ENCODE measurements at places on chromosomes 13 and 19.
A peak's percentile ranks its signal among the peaks of the same experiment; 100 is the strongest.

- no peak for DNase-seq
Measured at GRCh38 chr13:30477346-30478195, 11.8 kb upstream of the HMGB1 start.

- no peak for DNase-seq
Measured at GRCh38 chr13:94123557-94123956, 355.9 kb downstream of the DCT start.

DNA sequence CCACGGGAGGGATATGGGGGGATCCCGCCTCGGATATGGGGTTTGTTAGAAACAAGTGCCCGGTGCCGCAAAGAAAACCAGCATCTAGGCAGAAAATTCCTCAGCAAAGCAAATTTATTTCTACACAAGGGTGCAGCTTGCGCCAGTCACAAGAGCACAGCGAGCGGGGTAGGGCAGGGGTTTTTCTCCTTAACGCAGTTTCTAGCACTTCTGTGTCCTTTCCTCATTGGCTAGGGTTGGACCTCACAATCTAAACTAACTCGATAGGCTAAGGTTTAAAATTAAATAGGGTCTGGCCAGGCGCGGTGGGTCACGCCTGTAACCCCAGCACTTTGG lies 595 bp downstream of the ZNF440 start:
- DNase-seq: peak; percentile 14

DNA sequence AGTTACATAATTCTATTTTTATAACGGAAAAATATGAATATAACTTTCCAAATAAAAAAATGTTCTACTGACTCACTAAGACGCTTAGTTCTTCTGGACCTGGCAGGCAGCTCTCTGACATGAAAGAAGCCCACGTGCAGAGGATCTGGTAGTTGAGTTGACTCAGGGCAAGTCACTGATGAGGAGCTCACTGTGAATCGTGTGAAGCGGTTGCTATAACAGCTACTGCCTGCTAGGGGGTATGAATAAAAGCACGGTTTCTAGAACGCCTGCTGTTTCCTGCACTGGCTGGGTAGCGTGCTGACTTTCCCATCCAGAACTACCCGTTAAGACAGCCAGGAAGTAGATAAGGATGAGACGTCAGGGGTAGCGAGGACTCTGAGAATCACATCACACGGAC lies 54.7 kb upstream of the WASF3 start:
- DNase-seq: peak; percentile 86

DNA sequence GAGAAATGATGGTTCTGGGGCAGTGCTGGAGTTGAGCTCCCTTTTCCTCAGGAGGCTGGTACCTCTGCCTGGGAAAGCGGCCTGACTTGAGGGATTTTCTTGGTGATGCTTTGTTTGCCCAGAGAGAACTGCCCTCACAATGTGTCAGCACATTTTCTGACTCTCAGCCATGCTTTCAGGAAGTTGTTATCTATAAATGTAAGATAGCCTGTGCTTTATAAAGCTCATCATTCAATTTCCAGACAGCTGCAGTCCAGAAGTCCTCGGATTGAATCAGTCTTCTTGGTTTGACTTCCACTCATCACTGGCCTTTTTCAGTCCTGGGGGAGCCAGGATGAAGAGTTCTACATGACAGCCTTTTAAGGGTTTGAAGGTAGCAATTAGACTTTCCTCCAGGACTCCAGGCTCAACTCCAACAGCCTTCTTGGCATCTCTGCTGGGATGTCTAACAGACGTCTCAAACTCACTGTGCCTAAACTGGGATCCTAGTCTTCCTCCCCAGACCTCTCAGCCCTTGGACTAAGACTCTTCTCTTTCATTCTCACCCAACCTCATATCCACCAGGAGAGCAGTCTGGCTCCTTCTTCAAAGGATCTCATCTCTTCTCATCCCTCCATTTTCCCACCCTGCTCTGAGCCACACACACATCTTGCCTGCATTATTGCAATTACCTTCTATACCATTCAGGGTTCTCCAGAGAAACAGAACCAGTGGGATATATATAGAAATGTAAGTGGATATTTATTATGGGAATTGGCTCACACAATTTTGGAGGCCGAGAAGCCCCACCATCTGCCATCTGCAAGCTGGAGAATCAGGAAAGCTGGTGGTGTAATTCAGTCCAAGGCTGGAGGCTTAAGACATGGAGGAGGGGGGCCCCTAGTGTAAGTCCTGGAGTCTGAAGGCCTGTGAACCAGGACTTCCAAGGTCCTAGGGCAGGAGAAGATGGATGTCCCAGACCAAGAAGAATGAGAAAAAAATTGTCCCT lies 13.1 kb downstream of the ERICH6B start:
- DNase-seq: no peak

DNA sequence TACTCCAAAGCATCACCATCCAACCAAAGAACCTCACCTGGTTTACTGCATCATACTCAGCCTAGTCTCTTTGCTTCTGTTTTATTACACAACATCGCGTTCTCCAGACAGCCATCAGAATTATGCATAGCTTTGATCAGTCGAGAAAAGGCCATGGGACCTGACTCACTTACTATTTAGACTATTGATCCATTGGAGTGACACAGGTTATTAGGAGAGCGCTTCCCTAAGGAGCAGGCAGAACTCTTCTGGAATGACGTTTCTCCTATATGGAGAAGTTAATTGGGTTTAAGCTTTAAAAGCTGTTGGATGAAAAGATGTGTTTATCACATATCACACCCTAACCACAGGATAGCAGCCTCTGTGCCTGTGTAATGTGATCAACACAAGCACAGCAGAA lies 649.1 kb upstream of the SLC10A2 start:
- DNase-seq: no peak

GRCh38 chr13:21894091-21894490 lies 223.2 kb downstream of the FGF9 start:
- no peak for DNase-seq

DNA sequence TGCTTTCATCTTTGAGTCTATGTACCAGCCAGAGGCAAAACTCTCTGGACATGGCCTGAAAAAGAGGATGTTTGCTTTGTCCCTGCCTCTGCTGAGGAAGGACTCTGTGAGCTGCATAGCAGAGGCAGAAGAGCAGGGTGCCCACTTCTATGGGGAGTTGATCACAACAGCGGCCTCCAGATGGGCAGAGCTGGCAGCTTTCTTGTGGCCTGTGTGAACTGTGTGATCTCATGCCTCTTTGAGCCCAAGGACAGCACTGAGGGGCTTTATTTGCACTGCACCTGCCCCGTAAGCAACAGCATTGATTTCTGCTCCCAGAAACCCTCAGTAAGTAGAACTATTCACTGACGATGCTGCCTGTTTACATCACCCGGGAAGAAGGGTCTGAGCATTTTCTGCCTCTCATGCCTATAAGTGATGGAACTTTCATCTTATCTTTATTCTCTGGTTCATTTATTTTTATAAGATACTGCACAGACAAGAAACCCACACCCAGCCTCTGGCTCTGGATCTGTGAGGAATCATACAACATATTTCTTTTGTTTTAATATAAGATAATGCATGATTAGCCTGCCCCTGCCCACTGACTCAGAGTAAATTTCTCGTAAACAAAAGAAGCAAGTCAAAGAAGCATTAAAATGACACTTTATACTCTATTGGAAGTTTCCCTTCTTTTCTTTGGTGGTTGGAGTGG lies 244.2 kb upstream of the SOX21 start:
- no peak for DNase-seq

- DNase-seq: peak; percentile 68
Measured at GRCh38 chr19:1811472-1811894, 593 bp downstream of the ATP8B3 start.

DNA sequence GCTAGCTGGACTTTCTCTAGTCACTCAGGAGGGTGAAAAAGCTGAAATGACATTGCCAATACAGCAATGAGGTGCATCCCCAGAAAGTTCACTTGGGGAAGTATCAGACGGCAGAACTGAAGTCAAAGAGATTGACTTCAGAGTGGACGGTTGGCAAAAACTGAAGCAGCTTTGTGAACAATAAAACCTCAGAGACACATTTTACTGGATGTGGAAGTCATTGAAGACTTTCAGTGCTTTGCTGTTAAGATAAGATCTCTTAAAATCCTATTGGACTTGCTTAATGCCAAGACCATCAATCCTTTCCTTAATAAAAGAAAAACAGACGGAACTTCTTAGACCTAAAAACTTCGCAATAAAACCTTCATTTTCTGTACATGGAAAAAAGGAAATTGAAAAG lies 103.7 kb downstream of the ABCC4 start:
- DNase-seq: no peak

- DNase-seq: no peak
Measured at GRCh38 chr19:38850436-38850975, 720 bp upstream of the HNRNPL start.

- DNase-seq: no peak
Measured at GRCh38 chr19:49772850-49773432, 6.1 kb downstream of the AP2A1 start.

GRCh38 chr19:40592170-40592569 lies 9.0 kb upstream of the LTBP4 start:
- peak; percentile 71 for DNase-seq

DNA sequence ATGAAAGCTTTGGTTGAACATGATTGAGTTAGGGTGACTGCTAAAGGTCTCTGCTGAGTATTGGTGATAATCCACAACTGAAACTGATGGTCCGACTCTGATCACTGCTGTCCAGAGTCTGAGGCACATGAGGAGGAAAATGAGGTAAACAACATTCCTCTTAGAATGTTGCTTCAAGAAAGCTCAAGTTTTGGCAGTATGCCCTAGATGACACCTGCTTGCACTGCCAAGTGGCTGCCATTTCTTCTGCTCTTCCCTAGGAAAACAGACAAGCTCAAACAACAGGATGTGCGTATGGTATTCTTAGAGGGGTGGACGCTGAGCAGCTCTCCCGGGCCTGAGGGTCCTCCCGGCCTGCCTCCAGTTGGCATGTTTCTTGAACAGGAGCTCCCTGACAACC lies 15.2 kb upstream of the MTIF3 start:
- DNase-seq: no peak

DNA sequence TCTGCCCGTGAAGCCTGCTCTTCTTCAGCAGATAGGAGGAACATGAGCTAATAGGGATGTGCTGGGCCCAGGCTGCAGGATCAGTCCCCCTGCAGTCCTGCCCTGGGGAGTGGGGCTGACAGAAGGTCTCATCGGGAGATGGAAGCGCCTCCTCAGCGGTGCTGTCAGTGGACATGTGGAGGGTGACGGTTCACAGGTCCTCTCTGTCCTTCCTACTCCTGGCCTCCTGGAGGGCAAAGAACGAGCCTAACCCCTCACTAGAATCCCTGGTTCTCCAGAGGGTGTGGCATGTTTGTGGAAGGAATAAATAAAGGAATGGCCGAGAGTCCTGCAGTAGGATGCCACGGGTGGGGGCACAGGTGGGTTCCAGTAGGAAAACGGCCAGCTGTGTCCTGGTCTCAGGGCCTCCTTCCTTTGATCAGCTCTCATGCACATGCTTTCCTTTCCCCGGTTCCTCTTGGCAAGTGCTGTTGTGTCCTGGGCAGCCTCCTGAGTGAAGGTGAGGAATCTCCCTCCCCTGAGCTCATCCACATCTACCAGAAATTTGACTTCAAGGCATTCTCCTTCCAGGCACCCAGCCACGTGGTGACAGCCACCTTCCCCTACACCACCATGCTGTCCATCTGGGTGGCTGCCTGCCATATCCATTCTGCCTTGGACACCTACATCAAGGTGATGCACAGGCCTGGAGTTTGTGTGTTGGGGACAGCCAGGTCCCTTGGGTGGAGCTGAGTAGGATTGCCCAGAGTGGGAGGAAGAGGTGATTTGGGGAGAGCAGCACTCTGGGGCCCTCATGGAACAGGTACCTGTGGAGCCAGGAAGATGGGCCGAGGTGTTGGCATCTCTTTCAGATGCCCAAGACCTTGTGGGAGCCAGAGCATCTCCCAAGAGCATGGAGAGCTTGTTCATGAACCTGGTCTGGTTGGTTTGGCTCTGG lies 28.6 kb upstream of the ZNF492 start:
- no peak for DNase-seq

DNA sequence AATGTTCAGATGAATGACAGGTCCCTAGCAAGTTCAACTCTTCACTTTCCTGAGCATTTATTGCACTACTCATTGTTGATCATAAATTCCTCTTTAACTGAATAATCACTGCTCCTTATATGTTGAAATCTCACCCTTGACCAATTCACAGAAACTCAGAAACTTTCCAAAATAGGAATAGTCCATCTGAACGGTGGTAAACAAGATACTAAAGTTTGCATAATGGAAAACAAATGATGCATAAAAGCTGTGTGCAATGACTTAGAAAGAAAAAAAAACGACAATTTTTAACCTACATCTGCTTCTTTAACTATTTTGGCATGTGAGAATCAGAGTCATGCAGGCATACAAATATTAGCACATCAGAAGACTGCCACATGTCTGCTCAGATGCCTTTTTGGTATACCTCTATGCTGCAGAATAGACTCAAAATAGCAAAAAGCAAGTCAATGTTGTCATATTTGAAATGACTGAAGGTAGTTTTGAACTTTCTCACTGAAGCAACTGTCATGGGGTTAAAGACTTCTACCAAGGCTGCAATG lies 34.8 kb downstream of the SLC10A2 start:
- no peak for DNase-seq

All from LHCN-M2 (cell line).